ENCODE measurements at places on chromosomes 16 and 17.

- no peak for DNase-seq
These were observed 34.3 kb downstream of the HEATR3 start for GRCh38 chr16:50099957-50100648.

- DNase-seq: no peak
These were observed 94.7 kb upstream of the SIAH1 start for GRCh38 chr16:48479955-48480354.

GRCh38 chr16:24771132-24771778 lies 41.8 kb downstream of the TNRC6A start:
- DNase-seq: no peak

- DNase-seq: no peak
These were observed 17.3 kb downstream of the GRB7 start for GRCh38 chr17:39754958-39755553.

GRCh38 chr17:4782652-4783051 lies 3.5 kb downstream of the VMO1 start:
- DNase-seq: no peak

GRCh38 chr17:21276264-21276588 lies 8.3 kb upstream of the MAP2K3 start:
- DNase-seq: no peak

DNA sequence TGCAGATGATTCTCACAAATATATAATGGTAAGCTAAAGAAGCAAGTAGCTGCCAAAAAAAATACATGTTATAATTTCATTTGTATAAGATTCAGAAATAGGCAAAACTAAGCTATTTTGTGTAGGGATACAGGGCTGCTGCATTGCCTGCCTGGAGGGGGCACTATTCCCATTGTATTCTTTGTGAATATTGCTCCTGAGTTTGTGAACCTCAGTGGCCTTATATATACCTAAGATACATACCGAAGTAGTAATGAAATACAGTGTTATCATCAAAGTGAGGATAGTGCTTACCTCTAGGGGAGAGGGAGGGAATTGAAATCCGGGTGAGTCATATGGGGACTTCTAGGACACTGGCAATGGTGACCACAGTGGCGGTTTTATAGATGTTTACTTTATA lies 53.5 kb downstream of the C17orf58 start:
- DNase-seq: no peak

GRCh38 chr16:5977329-5977728 lies 879.7 kb upstream of the EEF2KMT start:
- DNase-seq: no peak

DNA sequence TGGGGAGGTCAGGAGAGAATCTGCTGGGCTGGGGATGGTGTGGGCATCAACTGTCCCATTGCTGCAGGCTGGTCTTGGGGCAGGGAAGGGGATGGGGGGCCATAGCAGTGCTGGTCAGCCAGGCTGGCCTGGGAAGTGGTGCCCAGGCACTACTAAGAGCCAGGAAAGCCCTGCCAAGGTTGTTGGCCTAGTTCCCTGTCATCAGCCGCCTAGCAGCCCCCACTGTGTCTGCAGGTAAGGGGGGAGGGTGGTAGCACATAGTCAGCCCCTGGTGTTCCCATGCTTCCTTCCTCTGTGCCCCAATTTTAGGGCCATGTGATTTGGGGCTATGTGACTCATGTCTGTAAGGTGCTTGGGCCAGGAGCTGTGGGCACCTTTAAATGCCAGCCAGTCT lies 17.8 kb downstream of the GJD3 start:
- no peak for DNase-seq

DNA sequence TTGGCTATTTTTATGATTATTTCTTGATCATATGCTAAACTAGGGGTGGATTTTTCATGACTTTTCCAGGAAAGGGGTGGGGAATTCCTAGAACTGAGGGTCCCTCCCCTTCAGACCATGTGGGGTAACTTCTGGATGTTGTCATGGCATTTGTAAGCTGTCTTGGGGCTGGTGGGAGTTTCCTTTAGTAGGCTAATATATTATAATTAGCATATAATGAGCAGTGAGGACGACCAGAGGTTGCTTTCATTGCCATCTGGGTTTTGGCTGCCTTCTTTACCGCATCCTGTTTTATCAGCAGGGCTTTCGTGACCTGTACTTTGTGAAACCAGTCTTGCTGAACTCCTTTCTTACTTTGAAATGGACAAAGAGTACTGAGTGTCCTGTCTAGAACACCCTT lies 40.4 kb upstream of the ABCA5 start:
- DNase-seq: no peak

DNA sequence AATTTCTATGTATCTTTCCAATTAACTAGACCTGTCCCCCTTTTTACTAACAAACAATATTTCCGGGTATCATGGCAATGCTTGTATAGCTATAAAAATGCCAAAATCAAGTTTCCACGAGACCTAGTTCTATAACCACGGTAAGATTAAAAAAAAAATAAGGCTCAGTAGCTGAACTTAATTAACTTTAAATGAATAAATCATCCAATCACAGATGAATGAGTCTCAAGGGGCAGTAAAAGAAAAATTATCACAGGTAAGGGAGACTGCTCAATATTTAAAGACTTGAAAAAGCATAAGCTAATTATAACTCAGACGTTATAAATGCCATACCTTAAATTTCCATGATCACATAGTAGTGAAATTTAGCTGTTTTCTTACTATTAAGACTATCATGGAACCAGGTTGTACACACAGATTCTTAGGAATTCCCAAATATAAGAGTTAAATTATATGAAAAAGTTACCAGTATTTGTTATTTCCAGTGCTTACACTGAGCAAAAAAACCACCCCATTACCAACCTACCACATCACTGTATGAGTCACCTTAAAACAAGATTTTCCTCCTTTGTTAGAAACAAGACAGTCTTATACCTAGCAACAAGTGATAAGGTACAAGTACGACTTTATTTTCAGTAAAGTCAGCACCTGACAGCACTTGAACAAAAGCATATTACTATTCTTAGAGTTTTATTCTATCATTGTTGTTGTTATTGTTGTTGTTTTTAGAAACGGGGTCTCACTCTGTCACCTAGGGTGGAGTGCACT lies 20.6 kb downstream of the SSH2 start:
- DNase-seq: no peak

DNA sequence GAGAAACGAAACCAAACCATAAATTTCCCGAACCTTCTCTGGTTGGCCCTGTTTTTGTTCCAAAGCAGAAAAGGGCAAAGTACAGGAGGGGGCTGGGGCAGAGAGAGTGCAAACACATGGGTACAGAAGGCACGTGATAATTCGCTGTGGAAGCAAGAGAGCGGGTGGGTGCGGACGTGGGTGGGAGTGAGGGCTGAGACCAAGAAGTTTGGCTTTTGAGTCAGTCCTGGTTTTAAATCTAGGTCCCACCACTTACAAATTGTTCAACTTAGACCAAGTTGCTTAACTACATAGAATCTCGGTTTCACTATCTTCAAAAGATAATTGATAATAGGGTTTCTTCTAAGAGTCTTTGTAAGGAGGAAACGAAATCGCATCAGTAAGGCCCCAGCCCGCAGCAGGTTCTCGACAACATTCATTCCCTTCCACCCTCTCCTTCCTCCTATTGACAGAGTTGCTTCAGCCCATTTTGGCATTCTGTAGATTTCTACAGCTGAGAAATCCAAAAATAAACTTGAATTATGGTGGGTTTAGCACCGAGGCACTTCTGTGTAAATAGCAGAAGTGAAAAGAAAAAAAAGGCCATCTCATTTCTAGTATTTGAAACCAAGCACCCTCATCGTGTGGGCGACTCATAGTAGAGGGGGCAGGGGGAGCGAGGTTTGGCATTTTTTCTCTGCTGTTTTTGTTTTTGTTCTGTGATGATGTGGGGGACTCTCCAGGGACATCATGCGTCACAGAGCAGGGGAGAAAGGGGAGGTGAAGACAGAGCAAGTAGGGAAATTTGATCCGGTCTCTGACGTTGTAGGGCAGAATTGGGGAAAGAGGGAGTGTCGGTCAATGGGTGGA lies 33.6 kb upstream of the CCR7 start:
- DNase-seq: peak; percentile 67

- no peak for DNase-seq
These were observed 17.3 kb upstream of the C16orf74 start for GRCh38 chr16:85768199-85768598.

GRCh38 chr17:73695035-73695738 lies 50.9 kb upstream of the SDK2 start:
- no peak for DNase-seq

DNA sequence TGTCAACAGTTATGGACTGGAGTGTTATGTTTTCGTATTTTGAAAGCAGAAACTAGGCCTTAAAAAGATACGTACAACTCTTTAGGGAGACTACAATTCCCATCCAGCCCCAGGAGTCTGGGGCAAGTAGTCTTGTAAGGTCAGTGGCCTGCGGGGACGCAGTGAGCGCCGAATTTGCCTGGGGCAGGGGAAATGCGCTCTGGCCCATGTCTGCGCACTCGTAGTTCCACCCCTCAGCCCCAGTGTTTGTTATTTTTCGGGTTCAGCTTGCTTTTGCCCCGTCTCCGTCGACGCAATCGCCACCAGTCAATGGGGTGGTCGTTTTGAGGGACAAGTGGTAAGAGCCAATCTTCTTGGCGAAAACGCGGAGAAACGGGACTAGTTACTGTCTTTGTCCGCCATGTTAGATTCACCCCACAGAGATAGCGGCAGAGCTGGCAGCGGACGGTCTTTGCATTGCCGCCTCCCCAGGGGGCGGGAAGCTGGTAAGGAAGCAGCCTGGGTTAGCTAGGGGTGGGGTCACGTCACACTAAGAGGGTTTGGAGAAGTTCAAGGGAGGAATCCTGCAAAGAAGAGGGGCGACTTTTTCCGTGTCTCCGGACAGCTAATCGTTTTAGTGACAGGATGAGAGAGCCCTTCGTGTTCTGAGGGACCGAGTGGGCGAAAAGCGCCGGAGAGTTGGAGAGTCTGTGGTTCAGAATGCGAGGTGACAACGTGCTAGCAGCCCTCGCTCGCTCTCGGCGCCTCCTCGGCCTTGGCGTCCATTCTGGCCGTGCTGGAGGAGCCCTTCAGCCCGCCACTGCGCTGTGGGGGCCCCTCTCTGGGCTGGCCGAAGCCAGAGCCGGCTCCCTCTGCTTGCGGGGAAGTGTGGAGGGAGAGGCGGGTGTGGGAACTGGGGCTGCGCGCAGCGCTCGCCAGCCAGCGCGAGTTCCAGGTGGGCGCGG lies 1.1 kb upstream of the BRCA1 start:
- no peak for DNase-seq

DNA sequence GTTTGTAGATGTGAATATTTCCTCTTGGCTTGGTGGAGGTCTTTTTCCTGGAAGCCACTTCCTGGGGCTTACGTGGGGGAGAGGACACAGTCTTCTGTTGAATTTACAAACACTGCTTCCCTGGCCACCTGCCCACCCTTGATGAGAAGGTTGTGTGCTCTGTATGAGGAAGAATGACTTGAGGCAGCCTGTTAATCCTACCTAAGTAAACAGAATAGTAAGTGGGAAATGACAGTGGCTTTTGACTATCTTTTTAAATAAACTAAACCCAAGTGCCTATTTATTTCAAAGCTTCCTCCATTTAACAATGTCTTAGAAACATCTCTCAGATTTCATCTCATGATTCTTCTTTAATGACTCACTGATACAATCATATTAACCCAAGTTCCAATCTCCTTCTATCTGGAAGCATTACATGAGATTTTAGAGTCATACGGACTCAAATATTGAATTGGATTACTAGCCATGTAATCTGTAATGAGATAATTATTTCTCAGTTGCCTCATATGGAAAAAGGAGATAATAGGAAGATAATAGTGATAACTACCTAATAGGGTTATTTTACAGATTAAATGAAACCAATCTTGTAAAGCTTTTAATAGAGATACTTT lies 96.6 kb upstream of the SMIM36 start:
- no peak for DNase-seq

- DNase-seq: no peak
These were observed 143.1 kb upstream of the KCNJ18 start for GRCh38 chr17:21549107-21549687.

DNA sequence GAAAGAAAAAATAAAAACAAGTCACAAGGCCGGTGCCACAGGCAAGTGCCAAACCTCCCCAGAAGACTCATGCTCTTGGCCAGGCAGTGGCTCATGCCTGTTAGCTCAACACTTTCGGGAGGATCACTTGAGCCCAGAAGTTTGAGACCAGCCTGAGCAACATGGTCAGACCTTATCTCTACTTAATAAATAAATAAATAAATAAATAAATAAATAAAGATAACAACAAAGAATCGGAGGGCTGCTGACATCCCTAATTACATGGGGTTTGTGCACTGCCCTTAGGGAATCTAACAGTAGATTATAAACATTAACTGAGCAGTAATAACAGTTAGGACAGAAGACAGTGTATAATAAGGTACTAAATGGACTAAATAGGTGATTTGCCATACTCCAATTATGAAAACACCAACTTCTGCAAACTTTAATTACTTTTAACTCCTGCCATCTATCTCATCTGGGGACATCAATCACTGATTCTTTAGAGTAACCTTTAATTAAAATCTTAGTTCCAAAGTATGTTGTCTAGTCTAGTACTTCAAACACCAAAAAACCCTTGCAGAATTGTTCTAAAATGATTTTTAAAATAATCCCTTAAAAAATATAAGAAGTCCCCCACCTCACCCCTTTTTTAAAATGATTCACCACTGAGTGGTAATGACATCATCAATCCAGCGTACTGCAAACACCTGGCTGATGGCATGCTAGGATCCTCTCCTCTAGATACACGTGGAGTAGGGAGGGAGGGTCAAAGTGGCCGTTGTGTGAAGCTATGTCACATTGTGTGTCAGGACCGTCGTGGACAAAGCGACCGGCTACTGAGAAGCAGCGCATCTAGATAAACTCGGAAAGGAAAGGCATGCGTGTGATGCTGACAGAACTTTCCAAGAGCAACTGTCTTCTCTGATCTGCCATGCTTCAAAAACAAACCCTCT lies 28.5 kb downstream of the CYTH1 start:
- DNase-seq: no peak

DNA sequence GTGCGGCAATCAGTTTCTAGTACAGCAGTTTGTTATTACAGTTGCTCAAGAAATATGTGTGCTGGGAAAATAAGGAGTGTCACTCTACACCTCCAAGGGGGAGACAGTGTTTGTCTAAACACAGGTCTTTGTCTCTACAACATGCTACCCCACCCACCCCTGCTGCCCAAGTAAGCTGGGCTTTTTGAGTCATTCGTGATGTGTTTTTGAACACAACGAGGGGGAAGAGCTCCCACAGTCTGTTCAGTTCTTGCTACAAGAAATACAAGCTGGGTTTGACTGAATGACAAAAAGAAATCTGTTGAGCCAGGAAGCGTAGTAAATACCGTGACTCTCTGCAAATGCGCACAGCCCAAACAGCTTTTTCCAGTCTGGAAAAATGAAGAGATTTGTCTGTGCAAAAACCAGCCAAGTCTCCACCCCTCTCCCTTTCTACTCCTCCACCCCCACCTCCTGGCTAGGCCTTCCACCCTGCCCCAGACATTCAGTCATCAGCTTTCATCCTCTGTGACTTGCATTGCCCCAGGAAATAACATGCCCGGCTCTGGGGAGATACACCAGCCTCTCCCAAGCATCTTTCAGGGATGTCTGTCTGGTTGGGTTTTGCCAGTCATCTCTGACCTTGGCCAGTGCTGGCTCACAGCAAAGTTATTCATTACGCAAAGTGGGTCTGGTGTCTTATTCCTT lies 25.7 kb downstream of the CHD9 start:
- no peak for DNase-seq
